ENCODE measurements at places on chromosomes 1 and 21.

DNA sequence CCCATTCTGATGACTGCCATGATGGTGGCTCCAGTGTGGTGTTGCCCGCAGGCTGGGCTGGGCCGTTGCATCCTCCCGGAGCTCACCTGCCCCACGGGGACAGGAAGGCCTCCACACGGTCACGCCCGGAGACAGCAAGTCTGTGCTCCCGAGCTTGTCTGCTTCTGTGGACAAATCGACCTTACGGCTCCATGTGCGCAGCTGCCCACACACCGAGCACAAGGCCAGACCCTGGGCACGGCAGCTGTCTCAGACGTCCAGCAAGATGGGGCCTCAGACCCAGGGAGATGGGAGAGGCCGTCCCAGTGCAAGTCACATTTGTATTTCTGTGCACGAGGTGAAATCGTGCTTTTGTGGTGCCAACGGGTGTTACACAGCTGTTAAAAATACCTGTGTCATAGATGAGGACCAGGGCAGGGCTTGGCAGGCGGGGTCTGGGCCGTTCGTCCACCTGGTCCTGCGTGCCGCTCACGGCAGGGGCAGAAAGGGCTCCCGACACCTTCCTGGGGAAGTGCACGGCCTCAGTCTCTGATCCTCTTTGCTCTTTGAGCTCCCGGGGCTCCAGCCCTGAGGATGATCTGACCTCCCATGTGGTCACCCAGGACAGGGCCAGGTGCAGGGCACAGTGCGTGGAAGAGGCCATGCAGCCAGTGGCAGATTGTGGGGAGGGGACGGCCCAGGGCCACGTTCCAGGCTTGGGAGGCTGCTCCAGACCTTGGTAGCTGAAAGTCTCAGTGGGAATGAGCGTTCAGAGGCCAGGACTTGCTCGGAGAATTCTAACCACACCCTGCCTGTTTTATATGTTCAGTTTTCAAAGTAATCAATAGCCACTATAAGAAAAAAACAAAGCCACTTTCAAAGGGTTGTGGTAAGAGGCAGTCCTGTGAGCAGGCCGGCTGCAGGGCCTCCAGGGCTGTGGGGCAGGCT is 13.5 kb downstream of the COL6A1 start:
- DNase-seq, result no peak

GRCh38 chr1:233183226-233184020 is 112.1 kb downstream of the PCNX2 start:
- DNase-seq, result no peak

GRCh38 chr1:230712470-230712942 is 1.4 kb downstream of the AGT start:
- no peak for DNase-seq

- peak; percentile 6 for DNase-seq
Observed at GRCh38 chr1:48697066-48697707, 79.5 kb downstream of the BEND5 start.

DNA sequence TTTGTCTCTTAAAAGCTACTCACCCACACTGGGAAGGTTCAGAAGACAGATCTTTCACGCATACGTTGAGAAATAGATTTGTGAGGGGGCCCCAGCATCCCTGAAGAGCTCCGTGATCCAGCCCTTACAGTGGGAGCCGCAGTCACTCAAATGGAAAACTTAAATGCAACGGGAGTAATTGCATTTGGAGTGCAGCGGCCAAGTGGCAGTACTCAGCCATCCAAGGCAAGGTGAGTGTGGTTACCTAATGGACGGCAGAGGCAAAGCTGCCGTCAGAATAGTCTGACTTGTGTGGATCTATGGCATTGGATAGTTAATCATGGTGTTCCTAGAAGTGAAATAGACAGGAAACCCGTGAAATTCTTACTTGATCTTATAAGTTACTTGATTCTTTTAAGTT is 5.1 kb downstream of the SPSB1 start:
- DNase-seq, result no peak

DNA sequence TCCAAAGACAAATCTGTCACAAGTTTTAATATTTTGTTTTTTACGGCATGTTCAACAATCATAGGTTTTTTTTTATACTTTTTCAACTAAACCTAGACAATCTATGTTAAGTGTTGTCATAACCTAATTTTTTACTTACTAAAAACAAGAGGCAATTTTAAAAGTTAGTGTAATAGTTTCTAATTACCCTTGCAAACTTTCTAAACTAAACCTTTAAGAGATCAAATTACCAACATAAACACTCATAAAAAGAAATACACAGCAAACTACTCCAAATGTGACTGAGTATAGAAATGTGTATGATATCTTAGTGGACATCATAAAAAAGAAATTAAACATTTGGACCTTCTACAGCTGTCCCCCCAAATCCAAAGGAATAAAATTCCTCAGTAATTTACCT is 10.0 kb downstream of the ZNF281 start:
- no peak for DNase-seq

DNA sequence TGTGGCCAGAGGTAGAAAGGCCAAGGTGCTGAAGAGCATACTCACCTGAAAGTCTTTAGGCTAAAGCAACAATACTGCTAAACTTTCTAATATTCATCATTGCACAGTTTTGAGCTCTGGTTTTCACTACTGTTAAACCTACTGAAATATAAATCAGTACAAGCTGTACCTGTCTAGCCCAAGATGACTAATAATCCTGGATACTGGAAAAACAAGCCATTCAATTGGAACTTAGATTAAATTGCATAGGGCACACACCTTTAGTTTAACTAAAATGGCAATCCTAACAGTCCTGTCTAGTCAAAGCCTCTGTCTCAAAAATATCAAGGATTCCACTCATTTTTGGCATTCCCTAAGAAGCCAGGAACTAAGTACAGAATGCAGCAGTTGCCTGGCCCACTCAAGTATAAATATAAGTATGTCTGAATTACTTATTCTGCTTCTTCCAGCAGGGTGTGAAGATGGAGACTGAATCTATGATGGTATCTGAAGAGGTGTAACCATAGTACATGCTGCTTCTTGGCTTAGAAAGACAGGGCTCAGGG is 3.1 kb downstream of the CHML start:
- DNase-seq, result no peak

DNA sequence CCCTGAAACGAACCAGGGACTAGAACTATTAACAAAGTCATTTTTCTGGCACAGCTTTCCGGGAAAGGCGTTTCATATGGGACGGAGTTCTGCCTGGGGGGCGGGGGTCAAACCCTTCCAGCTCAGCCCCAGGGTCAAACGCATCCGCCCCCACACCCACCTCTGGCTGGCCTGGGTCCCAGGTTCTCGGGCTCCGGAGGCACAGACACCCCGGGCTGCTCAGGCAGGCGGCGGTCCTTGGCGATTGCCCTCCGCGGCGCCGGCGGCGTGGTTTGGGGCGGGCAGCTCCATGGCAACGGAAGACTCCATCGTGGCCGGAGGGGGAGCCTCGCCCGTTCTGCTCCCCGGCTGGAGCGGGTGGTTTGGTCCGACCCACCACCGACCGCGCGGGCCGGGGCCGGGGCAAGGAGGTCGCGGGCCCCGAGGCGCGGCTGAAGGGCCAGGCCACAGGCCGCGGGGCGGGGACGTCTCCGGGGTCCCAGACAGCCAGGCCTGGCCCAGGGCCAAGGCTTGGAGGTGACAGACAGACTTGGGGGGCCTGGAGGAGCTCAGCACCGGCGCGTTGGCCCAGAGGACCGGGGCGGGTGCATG is at the start of gene CFAP74:
TSS of gene CFAP74 (minus strand) at position 246 of the 591 bp plus-strand sequence. CDS start 12,830 bp downstream, outside the sequence.
- peak; percentile 56 for DNase-seq

- no peak for DNase-seq
Observed at GRCh38 chr1:39501666-39502065, 10.2 kb downstream of the BMP8A start.

- DNase-seq, result no peak
Observed at GRCh38 chr1:175394739-175395138, 202.2 kb upstream of the KIAA0040 start.

GRCh38 chr1:55635856-55636255 is 420.7 kb upstream of the USP24 start:
- DNase-seq, result no peak

- no peak for DNase-seq
Observed at GRCh38 chr1:181107711-181108110, 19.2 kb downstream of the IER5 start.

DNA sequence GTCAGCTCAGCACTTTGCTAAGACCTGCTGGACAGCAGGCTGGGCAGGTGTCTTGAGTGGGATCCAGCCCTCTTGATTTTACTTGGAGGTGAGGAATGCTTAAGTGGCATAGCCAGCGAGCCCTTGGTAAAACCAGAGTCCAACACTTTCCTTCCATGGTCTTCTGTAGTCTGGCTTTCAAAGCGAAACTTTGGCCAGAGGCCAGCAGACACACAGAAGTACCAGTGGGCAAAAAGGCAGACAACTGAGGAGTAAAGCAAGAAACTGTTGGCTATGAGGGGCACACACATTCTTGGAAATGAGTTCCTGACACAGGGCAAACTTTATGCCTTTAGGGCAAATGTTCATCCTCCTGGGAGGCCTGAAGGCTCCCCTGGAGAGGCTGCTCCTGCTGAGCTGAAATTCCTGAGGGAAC is 281.0 kb upstream of the POU3F1 start:
- no peak for DNase-seq

DNA sequence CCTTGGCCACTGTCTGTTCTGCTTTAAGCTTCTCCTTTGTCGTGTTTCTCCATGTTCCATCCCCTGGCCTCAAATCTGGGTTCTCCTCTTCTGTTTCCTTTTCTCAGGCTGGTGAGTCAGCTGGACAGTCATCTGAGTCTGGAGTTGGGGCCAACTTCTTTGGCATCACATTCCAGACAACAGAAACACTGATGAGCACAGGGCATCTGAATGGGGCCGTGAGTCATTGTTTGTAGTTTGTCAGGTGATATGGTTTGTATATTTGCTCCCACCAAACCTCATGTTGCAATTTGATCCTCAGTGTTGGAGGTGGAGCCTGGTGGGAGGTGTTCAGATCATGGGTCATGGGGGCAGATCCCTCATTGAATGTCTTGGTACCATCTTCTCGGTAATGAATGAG is 14.3 kb upstream of the OLIG2 start:
- DNase-seq, result no peak

- DNase-seq, result no peak
Observed at GRCh38 chr1:152179566-152179965, 20.5 kb upstream of the RPTN start.
